ENCODE measurements at places on chromosomes 1 and 21.

GRCh38 chr21:29146726-29147125 lies 16.3 kb downstream of the MAP3K7CL start:
- DNase-seq, result no peak

DNA sequence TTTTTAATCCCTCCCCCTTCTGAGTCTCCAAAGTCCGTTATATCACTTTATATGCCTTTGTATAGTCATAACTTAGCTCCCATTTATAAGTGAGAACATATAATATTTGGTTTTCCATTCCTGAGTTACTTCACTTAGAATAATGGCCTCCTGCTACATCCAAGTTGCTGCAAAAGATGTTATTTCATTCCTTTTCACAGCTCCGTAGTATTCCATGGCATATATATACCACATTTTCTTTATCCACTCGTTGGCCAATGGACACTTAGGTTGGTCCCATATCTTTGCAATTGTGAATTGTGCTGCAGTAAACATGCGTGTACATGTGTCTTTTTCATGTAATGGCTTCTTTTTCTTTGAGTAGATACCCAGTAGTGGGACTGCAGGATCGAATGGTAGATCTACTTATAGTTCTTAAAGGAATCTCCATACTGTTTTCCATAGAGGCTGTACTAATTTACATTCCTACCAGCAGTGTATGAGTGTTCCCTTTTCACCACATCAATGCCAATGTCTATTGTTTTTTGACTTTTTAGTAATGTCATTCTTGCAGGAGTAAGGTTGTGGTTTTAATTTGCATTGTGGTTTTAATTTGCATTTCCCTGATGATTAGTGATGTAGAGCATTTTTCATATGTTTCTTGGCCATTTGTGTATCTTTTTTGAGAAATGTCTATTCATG lies 12.3 kb downstream of the MAN1C1 start:
- no peak for DNase-seq

DNA sequence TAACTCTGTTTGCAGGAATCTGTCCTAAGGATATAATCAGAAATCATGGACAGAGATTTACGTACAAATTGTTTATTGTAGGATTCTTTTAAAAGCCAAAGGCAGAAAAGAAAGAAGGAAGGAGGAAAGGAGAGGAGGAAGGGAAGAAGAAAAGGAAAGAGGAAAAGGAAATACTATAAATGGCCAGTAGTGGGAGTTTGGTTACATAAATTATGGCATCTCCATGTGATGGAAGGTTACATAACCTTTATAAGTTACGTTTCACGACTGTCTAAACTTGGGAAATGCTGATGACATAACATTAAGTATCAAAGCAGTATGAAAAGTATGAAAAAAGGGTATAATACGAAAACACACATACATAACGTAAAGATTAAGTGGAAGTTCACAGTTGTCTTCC lies 39.0 kb downstream of the SMYD2 start:
- no peak for DNase-seq

DNA sequence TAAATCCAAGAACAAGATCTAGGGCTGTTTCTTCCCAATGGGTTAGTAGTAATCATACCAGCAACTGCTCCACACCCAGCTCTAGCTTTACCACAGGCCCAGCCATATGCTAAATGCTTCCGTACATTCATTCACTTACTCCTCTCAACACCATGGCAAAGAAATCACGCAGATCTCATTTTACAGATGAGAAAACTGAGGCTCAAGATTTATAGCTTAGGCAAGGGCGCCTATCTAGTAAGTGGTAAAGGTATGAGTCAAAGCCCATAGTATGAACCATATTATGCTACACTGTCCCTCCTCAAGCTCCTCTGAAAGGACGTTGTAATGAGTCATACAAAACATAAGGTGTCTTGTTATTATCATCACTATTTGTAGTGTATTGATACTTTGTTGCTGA lies 82.2 kb downstream of the NIBAN1 start:
- no peak for DNase-seq

DNA sequence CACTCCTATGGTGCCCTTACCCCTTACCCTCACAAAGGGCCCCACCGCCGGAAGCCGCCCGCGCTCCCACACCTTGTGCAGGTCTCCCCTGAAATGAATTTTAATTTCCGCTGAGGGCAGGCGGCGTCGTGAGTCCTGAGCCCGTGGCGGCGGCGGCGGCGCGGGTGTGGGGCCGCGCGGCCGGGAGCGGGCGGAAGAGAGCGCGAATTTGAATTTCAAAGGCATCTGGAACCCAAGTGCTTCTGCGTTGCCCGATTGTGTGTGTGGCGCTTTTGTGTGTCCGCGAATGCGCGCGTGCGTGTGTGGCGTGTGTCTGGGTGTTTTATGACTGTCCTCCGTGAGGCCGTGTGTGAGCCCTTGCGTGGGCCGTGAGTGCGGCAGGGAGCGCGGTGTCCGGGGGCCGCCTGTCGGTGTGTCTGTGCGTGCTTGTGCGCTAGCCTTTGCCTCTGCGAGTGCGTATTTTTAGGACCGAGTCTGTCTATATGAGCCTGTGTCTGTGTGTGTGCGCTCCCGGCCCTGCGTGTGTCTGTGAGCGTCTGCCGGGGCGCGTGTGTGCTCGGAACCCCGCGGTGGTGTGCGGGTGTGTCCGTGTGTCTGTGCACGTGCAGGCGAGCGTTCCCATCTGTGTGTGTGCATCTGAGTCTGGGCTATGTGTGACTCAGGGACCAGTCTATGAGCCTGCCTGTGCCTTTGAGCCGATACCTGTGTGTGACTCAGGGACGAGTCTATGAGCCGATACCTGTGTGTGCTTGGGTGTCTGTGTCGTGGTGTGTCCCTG lies 7.9 kb upstream of the ADGRB2 start:
- no peak for DNase-seq

GRCh38 chr1:169186106-169186505 lies 79.6 kb downstream of the ATP1B1 start:
- no peak for DNase-seq

DNA sequence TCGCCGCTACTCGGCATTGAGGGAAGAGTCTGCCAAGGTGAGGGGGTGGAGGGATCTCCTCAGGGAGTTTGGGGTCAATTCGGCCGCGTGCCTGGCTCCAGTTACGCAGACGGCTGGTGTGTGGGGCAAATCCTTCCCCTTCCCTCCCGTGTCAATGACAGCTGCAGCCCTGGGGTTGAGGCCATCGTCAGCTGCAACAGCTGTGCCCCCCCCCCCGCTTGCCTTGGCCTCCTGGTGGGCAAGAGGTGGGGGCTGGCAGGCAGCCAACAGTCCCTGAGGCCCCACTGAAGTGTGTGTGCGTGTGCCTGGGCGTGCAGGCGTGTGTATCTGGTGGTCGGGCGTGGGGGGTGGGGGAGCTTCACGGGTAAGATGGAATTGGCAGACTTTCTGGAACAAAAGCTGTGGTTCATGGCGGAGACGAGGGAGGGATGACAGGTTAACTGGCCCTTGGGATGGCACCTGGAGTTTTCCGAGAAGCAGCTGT lies 25.6 kb downstream of the PPFIA4 start:
- no peak for DNase-seq

DNA sequence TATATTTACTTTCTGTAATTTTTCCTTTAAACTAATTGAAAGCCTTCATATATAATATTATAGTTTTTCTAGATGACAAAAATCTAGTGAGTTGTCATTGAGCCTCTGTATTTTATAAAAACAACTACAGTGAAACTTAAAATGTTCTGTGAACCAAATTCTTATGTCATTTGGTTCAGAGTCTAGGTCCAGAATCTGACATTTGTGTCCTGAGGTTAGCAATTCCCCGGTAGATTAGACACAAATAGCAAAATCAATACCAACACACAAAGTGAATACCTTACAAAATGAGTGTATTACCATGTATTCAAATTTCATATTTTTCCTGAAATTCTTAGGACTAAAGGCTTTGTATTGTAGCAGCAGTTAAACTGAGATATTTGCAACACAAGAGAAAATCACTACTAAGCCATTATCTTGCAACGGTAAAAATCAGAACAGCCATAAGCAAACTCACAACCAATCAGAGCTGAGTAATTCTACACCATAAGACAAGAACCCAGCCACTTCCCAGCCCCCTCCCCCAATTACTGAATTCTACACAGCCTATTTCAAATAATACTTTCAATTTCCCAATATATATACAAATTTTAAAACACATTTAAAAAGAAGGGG lies 573.5 kb downstream of the SMYD3 start:
- DNase-seq, result no peak

DNA sequence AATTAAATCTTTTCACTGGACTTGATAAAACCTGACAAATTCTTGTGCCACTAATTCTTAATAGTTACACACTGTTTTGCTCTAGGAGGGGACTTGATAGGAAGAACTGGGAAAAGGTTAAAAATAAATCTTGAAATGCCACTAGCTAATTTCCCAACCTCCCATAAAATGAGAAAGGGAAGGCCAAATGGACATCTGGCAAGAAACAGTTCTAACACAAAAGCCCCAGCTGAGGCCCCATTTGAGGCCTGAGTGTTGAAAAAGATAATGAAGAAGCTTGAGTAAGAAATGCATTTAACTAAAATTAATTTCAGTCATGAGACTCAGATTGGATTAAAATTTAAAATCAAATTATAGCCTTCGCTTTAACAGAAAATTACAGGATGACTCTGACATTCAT lies 11.2 kb upstream of the RAP1GAP start:
- DNase-seq, result no peak

- no peak for DNase-seq
These were observed 73.0 kb upstream of the LAPTM5 start for GRCh38 chr1:30830537-30830936.

- DNase-seq, result no peak
These were observed 12.2 kb downstream of the NGF start for GRCh38 chr1:115325874-115326273.

GRCh38 chr1:31065310-31066217 lies at the start of gene PUM1:
Gene PUM1 (minus strand): TSS chr1:31065717. CDS start chr1:31059566, 6,151 bp downstream.
- peak; percentile 99 for DNase-seq

DNA sequence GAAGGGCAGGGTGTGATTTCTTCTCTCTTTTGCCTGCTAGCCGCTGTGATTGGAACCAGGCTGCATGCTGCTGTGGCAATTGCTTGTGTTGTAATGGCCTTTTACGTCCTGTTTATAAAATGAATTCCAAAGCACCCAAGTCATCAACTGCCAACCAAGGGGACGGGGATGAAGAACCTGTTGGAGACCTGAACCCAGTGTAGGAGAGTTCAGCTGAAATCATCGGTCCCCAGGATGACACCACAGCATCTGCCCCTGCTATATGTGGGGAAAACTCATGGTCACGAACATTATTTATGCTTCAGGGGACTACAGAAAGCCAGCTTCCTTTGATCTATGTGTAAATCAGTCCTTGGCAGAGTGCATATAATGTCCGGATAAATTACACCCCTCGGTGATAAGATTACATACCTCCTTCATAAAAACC lies 3.8 kb downstream of the TMEM167B start:
- DNase-seq, result no peak

DNA sequence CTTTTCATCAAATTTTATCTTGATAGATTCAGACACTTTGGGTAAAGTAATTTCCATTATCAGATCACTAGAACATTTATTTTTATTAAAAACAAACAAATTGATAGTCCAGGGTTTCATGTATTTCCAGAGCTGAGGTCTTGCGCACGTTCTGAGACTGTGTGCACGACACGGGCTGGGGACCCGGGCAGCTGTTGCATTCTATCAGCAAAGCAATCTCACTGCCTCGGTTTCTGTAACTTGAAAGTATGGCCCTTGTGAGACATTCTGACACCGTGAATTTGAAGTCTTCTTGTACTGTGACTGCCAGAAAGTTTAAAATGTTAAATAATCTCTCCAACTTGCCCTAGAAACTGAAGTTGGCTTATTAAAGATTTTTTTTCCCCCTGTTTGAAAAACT lies 746.9 kb upstream of the ADGRL2 start:
- no peak for DNase-seq

GRCh38 chr1:149986486-149987296 lies 23.8 kb downstream of the OTUD7B start:
- no peak for DNase-seq

GRCh38 chr1:162988869-162989268 lies 80.3 kb upstream of the RGS4 start:
- DNase-seq, result no peak

DNA sequence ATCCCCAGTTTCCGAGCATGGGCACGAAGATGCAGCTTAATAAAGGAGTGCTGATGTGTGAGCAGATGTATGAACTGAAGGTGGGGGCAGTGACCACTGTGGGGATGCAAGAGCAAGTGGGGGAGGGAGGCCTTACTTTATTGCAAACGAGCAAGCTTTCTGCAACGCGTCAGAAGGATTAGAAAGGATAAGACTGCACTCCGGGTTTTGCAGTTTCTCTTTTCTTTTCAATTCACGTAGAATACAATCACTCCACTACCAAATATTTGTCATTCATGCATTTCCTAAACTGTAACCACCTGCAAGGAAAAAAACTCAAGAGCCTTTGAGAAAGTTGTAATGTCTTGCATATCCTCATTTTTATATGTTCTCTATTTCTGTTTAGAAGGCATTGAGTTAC lies 4.3 kb upstream of the OR2C3 start:
- no peak for DNase-seq

- no peak for DNase-seq
These were observed 78.3 kb downstream of the PGM1 start for GRCh38 chr1:63671514-63671913.

DNA sequence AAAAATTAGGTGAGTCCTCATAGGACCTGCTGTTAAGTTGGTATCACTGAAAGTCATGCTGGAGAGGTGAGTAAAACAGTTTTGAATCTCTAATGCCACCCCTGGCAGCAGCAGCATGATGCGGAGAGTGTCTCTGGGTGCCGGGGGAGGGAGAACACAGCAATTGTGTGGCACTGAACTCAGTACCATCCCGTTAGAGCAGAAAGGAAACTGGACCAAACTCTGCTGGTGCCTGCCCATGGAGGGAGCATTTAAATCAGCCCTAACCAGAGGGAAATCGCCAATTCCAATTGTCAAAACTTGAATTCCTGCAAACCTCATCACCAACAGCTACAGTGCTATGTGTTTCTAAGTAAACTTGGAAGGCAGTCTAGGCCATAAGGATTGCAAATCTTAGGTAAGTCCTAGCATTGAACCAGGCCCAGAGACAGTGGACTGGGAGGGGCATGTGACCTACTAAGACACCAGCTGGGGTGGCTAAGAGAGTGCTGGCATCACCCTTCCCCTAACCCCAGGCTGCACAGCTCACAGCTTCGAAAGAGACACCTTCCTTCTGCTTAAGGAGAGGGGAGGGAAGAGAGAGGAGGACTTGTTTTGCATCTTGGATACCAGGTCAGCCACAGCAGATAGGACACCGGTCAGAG lies 30.0 kb downstream of the CD53 start:
- no peak for DNase-seq

DNA sequence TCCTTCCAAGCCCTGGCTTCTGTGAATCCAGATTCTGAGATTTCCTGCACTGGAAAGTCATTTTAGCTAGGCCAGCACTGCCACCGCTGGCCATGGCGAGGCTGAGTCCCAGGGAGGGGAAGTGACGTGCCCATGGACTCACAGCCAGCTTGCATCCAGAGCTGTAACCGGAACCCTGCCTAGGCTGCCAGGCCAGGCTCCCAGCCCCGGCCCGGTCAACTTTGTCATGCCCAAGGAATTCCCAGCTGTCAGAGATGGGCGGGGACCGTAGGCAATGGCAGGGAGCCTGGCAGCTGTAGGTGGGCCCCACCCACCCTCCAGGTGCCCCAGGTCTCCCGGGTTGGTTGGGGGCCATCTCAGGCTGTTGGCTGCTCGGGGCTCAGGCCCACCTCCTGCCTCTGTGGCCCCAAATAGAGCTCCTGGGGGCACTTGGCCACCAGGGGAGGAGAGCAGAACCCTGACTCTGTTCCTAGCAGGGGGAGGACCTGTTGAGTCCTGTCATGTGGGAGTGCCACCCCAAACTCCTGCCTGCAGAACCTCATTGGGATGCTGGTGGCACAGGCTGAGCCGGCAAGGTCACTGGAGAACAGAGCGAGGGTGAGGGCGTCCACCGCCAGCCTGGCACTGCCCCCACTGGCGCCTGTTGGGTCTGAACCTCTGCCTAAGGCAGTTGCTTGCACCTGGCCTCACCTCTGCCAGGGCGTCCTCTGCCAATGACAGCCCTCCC lies 57.8 kb downstream of the FOXO6 start:
- no peak for DNase-seq

Measured in activated CD8-positive, alpha-beta memory T cell treated with anti-CD3 and anti-CD28 coated beads for 1 hour (primary cell).